CD4-positive, alpha-beta T cell treated with Interleukin-4 for 1 hour (primary cell): ENCODE measurements at places on chromosomes 16 and 17.
A peak's percentile ranks its signal among the peaks of the same experiment; 100 is the strongest.

- no peak for DNase-seq
Measured at GRCh38 chr17:15289285-15290183, 24.4 kb upstream of the PMP22 start.

GRCh38 chr16:56547120-56547948, 17.5 kb upstream of the MT4 start:
- DNase-seq, result peak; percentile 4

GRCh38 chr17:41464682-41465081, 2.5 kb downstream of the KRT32 start:
- no peak for DNase-seq

- no peak for DNase-seq
Measured at GRCh38 chr16:85750146-85750826, 610 bp downstream of the C16orf74 start.

GRCh38 chr17:43043307-43043706, 18.3 kb downstream of the RND2 start:
- no peak for DNase-seq

- no peak for DNase-seq
Measured at GRCh38 chr16:87206646-87207451, 110.3 kb downstream of the C16orf95 start.

- DNase-seq, result no peak
Measured at GRCh38 chr17:72111336-72111923, 9.4 kb upstream of the SOX9 start.

DNA sequence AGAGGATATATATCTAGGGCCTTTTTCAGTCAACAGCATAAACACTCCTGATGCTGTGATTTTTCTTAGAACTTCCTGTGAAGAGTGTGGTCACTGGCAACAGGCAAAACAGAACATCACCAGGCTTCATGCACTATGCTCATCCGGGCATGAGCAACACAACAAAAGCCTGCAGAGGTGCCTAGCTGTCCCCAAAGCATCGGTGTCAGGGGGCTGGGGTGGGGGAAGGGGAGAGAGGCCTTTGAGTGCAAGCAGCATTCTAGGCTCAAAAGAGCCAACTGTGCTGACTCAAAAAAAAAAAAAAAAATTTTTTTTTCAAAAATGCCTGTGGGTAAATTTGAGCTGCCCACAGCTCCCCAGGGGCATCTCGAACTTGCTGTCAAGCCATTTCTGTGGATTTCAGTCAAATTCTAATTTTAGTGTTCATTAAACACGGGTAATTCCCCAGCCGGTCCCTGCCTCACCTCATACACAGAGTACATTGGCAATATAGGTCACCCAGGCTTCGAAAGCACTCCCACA, 194.6 kb upstream of the DYNLRB2 start:
- DNase-seq, result no peak
